Panc1 (cell line): ENCODE measurements at places on chromosomes 2 and 18. TPM values are rescaled to one million over a fixed set of nuclear protein-coding genes. Genes with fewer than 3 reads are reported as not detected.

The COLEC11 gene
- 0.31 TPM for total RNA-seq

The IER3IP1 gene
- 8.5 TPM for total RNA-seq

The DAW1 gene
- total RNA-seq: 0.26 TPM

The SERPINB4 gene
- not detected for total RNA-seq

The NT5C1B gene
- not detected for total RNA-seq

The TTR gene
- total RNA-seq: 1.0 TPM

The ATP6V1B1 gene
- total RNA-seq: 0.18 TPM

The ANKRD36 gene
- 17.6 TPM for total RNA-seq

The LCT gene
- total RNA-seq: not detected
